LHCN-M2 (cell line): ENCODE measurements at places on chromosomes 2 and 18. TPM values are rescaled to one million over a fixed set of nuclear protein-coding genes. Genes with fewer than 3 reads are reported as not detected.

MYL1 gene
- 0.34 TPM in 1 of 2 replicates, not detected in the other for total RNA-seq

KYNU gene
- total RNA-seq, result 0.51 and 1.5 TPM in 2 replicates

LAMA1 gene
- total RNA-seq, result 1.4 TPM in 2 replicates

SPP2 gene
- not detected in 2 replicates for total RNA-seq

RNF152 gene
- total RNA-seq, result 0.51 and 0.63 TPM in 2 replicates

SFTPB gene
- total RNA-seq, result not detected in 2 replicates

INHA gene
- total RNA-seq, result not detected in 2 replicates

RSAD2 gene
- 0.06 TPM in 1 of 2 replicates, not detected in the other for total RNA-seq

TMEFF2 gene
- total RNA-seq, result 64.1 and 72.6 TPM in 2 replicates

EMILIN1 gene
- 6.1 and 11.0 TPM in 2 replicates for total RNA-seq

TMEM37 gene
- not detected in 2 replicates for total RNA-seq

MYO7B gene
- 0.13 and 0.29 TPM in 2 replicates for total RNA-seq

WDR43 gene
- total RNA-seq, result 67.0 and 68.1 TPM in 2 replicates

GRP gene
- not detected in 2 replicates for total RNA-seq

HAAO gene
- not detected in 2 replicates for total RNA-seq

SERPINE2 gene
- total RNA-seq, result 87.3 and 97.9 TPM in 2 replicates

CD207 gene
- not detected in 2 replicates for total RNA-seq
